ENCODE measurements at places on chromosomes 7 and 10.

DNA sequence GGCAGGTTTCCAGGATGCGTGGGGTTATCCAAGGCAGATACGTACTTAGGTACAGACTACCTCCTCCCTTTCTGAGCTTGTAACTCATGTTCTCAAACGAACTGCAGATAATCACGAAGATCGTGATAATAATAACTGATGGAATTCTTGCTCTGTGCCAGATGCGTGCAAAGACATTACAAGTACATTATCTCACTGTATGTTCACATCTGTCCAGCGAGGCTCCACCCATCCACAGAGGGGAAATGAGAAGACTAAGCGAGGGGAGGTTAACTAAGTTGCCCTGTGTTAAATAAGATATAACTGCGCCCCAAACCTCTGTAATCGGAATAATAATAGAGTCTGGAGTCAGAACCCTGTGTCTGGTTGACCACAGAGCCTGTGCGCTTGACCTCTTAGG lies 1.9 kb downstream of the GALNT17 start:
- DNase-seq: no peak

DNA sequence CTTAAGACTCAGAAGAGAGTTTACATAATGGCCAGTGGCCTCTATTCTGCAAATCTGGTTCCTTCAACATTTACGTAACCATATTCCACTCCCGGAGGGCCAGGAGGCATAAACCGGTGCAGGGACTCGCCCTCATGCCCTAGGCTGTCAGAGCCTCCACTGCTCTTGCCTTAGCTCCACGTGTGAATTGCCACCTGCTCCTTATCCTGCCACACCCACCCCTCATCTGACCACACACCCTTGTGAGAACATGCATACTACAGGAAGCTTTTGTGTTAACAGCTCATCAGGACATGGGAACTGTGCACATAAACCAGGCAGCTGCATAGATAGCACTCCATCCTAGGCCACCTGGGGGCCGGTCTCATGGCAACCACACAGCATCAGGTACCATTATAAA lies 146.7 kb upstream of the PFKP start:
- DNase-seq: no peak

DNA sequence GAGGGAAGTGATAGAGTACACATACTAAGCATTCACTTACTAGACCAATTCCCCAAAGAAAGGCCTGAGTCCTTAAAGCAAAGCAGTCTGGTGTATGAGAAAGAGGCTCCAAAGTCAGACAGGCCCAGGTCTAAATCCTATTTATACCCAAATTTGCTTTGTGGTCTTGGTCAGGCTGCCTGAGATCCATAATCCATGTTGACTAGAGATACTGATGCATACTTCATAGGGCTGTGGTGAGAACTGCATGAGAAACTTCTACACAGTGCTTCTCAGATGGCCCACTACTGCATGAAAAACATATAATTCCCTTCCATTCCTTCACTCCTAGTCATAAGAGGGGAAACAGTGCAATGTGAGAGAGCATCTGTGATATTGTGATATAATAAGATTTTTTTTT lies 81.6 kb upstream of the SP4 start:
- no peak for DNase-seq

DNA sequence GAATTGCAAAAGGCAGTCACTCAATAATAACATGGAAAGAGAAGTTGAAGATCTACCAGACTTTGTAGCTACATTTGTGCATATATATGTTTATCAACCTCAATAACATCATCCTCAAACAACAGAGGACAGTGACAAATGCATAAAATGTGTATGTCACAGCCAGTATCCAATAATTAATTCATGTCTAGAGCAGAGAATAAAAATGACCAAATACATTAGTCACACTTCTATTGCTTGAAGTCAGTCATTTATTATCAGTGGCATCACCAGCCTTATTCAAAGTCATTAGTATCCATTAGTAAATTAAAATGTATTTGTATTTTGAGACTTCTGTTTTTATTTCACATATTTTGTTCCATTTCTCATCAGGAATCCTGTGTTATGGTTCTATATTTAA lies 852.8 kb downstream of the XPNPEP1 start:
- DNase-seq: no peak

DNA sequence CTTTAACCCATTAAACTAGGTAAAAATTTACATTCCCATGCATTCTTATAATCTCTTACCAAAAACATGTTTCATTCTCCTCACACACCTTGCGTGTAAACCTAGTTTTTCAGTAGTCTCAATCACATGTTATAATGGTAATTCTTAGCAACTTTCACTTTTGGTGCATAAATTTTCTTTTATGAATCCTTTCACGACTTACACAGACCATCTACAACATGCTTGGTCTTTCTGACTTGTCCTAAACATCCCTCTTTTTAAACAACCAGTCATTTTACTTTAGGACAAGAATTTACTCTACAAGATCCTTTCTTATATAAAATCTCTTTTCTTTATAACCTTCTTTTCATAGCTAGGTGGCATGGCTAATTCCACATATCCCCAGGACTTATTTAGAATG lies 25.8 kb downstream of the FBXL13 start:
- DNase-seq: no peak

DNA sequence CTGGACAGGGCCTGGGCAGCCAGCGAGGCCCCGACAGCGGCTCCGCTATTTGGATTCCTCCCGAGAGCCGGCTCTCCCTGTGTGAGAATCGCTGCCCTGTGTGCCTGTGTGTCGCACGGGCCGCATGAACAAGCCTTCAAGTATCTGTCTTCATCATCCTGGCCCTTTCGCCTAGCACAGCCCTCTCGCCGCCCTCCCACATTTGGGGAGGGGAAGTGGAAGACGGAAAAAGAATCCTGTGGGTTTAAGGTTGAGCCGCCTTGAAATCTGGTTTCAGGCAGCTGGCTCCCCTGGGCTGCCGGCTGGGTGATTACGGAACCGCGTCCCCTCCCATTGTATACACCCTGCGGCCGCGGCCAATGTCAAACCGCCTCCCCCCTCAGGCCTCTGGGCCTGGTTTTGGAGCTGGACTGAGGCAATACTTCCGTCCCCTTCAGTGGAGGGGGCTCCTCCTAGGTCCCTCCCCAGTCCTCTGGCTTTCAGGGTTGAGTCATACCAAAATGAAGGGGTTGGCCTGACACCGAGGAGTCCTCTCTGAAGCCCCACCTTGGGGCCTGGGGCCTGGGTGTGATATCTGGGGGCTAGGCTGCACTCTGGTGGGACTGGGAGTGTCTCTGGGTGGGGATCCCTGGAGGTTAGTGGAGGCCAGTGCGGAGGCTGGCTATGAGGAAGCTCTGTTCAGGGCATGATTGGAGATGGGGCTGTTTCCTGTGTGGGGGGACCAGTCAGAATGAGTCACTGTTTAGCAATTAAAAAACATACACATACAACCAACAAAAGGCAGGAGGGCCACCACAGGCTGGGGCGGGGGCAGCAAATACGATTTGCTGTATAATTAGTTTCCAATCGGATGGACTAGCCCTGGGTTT lies 1.7 kb downstream of the TRIM8 start:
- peak; percentile 41 for DNase-seq

- no peak for DNase-seq
Observed at GRCh38 chr10:29630205-29631048, 4.3 kb downstream of the SVIL start.

DNA sequence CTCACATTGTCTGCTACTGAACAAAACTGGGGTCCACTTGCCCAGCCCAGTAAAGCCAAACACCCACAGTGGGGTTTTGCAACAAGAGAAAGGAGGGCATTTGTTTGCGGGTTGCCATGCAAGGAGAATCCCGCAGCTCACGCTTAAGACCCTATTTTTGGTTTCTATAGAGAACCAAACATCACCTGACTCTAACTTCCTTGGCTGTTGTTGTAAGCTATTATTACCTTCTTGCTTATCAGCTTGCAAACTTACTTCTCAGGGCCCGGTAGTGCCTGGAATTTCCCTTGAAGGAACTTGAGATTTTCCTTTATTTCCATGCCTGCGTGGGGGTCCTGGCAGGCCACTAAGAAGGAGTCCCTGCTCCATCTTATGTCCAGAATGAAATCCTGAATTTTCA lies 20.7 kb downstream of the IFIT3 start:
- no peak for DNase-seq

DNA sequence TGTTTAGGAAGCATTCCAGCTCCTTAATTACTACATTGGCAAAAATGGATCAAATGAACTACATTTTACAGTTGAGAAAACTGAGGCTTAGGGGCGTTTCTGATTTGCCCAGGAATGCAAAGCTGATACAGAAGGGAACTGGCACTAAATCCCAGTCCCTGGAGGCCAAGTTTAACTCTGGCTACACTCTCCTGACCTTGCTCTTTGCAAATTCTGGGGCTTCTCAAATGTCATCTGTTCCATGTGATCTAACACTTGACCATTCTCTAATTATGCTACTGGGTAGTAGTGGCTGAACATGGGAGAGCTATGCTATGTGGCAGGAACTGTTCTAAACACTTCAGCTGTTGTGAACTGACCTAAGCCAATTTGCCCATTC lies 11.3 kb upstream of the HABP2 start:
- DNase-seq: no peak

DNA sequence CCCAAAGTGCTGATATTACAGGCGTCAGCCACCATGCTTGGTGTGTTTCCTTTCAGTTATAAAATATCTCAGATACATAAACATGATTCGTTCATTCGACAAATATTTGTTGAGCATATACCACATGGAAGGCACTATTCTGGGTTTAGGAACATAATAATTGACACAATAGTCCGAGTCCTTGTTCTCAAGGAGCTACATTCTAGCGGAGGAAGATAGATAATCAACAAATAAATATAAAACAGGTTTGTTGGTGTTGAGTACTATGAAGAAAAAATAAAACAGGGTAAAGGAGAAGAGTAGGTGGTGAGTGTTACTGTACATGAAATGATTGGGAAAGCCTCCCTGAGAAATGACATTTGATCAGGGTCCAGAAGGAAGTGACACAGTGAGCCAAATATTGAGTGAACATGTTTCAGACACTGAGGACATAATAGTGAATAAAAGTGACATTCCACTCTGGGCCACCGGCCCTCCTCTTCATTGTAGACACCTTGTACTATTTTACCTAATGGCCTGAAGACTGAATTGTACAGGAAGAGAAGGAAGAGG lies 6.9 kb upstream of the HILPDA start:
- no peak for DNase-seq

DNA sequence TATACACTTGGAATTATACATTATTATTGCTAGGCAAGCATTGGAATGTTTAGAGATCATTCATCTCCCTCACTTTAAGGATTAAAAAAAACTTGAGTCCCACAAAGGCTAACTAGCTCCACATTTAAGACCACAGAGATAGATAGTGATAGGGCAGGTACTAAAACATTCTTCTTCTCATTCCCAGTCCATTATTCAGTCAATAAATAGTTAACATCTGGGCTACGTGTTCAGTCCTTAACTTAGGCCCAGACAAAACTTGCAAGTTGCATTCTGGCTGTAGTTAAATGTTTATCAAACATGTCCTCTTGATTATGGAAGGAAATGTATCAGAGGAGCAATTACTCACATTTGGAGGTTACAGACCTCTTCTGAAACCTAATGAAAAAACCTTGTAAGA lies 2.4 kb downstream of the GNG11 start:
- DNase-seq: no peak

Measured in effector CD8-positive, alpha-beta T cell (primary cell).